ENCODE measurements at places on chromosomes 7 and 10. TPM values are rescaled to one million over a fixed set of nuclear protein-coding genes. Genes with fewer than 3 reads are reported as not detected.
A peak's percentile ranks its signal among the peaks of the same experiment; 100 is the strongest.

- no peak for DNase-seq
Measured at GRCh38 chr7:152733286-152733934, 26.1 kb upstream of the ACTR3B start.

Gene SH2D4B
- total RNA-seq: not detected

DNA sequence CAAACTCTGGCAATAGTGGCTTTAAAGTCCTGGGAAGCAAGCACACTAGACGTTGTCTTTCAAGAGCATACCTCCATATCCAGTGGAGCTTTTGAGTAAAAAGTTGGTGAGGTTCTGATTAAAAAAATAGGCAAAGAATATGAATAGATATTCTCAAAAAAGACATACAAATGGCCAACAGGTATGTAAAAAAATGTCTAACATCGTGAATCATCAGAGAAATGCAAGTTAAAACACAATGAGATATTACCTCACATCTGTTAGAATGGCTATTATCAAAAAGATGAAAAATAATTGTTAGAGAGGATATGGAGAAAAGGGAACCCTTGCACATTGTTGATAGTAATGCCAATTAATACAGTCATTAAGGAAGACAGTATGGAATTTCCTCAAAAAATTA is 407.1 kb downstream of the MDFIC start:
- no peak for DNase-seq

- no peak for DNase-seq
Measured at GRCh38 chr10:117627561-117627960, 85.0 kb downstream of the EMX2 start.

Gene HMX2
- total RNA-seq: not detected

Gene KAZALD1
- 7.8 TPM for total RNA-seq

DNA sequence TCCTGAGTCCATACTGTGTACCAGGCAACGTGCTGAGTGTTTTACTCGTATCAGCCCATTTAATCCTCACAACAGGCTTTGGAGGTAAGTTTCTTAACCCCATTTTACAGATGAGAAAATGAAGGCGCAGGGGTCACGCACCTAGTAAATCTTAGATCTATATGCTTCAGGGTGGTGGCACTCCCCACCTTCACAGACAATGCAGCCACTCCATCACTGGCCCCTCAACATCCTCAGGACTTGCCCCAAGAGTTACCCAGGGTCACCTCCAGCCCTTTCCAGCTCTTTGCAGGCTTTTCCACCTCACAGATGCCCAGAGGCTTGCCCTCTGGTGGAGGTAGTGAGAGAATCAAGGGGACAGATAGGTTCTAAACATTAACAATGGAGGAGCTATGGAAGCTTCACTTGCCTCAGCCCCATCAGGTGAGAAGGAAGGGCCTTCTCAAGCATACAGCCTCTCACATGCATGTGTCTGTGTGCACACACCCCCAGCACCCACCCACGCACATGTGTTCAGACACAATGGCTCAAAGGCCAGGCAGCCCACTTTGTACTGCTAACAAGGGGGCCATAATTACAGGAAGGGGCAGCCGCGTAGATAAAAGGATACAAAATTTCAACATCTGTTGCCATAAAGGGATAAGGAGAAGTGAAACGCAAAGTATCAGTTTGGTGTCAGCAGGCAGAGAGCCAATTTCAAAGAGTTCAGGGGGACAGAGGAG is 29.1 kb downstream of the DPCD start:
- no peak for DNase-seq

GRCh38 chr7:79064187-79064823 is 389.2 kb downstream of the MAGI2 start:
- DNase-seq: no peak

DNA sequence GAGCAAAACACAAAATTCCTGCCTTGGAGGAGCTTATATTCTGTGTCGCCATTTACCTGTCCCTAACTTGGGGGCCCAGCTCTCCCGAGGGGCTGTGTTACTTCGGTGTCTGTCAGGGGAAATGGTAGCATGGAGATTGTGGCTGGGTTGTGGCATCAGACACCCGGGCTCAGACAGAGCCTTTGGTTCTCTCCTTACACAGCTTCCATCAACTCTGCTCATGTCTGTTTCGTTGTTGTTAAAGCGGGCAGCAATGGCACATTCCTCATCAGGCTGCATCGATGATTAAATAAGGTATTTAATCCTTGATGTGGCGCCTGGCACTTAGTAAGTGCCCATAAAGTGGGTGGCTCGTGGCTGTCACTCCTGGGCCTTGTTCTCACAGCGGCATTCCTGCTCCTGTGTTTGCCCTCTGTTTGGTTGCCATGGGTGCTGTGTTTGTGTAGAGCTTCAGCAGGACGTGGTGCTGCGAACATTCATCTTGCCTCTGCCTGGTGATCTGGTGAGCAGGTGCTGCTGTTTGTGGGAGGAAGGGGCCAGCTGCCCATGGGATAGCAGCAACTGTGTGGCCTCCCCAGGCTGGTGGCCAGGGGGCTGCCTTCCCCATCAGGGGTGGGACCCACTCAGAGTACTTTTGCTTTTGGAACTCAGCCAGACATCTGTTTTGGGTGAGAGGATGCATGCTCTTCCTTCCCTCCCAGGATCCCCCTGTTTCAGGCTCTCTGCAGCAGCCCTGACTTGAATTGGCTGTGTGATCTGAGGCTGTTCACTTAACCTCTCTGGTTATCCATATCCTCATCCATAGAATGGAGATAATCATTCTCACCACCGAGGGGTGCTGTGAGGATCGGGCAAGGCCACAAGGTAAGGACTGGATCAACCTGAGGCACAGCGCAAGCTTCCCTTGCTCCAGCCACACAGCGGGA is 207.2 kb upstream of the SVIL start:
- peak; percentile 80 for DNase-seq

GRCh38 chr10:68973975-68974374 is 14.6 kb upstream of the KIFBP start:
- no peak for DNase-seq

Gene SPDYE8
- not detected for total RNA-seq

DNA sequence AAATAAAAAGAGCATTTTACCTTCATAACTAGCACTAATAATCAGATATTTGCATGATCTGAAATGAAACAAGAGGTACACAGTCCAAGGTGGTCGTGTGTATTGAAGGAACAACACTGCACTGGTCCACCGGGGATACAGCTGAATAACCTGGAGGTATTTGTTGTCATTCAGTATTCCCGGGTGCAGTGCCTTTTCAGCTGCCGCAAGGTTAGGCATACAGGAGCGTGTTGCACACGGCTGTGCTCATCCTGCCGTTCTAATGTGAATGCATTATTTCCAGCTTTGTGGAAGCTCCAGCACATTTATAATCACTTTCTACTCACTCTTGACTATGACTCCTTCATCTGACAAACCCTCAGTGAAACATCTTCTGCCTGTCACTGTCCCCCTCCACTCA is 377.8 kb downstream of the GFRA1 start:
- DNase-seq: no peak

All from left ventricle myocardium superior (tissue), 1 donor.